ENCODE measurements at places on chromosomes 12 and 14. TPM values are rescaled to one million over a fixed set of nuclear protein-coding genes. Genes with fewer than 3 reads are reported as not detected.

DNA sequence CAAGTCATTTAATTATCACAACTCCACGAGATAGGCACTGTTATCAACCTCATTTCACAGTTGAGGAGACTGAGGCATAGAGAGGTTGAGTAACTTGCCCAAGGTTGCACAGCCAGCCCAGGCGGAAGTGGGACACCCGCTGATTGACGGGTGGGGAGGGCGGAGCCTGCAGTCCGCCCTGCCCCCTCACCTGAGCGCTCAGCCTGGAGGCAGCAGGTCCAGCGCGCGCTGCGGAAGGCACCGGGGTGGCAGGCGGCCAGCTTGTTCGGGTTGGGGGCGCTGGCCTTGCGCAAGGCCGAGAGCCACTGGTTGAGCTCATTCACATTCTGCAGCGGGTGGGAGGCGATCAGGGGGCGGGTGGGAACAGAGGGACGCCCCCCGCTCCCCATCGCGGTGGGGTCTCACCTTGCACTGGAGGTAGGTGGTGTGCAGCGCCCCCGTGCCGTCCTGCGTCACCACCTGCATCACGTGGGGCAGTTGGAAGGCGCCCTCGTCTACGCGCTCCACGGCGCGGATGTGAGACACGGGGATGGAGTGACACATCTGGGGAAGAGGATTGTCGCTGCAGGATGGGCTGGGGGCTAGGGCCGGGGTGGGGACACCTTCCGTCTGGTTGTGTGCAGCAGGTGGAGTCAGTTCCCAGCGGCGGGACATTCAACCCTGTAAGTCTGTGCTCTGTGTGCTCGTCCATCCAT, 31.7 kb downstream of the RASAL1 start:
- no peaks in the 10 kb centered on the region for H3K36me3 ChIP-seq
- H3K27me3 ChIP-seq: no peaks in the 10 kb centered on the region
- H3K4me1 ChIP-seq: no peaks in the 10 kb centered on the region
- DNase-seq: no peak
- no peak overlapping the region for H3K27ac ChIP-seq
- H3K4me3 ChIP-seq: no peak overlapping the region

- DNase-seq: peak; percentile 86
- H3K27ac ChIP-seq: peak within 1 kb of the TSS; percentile 2
Measured at GRCh38 chr14:59465316-59466135, at the start of gene GPR135. GPR135 (minus strand) TSS chr14:59465380; CDS start chr14:59465226, 154 bp downstream.

Gene PIK3C2G
- 21.5 TPM for total RNA-seq

DNA sequence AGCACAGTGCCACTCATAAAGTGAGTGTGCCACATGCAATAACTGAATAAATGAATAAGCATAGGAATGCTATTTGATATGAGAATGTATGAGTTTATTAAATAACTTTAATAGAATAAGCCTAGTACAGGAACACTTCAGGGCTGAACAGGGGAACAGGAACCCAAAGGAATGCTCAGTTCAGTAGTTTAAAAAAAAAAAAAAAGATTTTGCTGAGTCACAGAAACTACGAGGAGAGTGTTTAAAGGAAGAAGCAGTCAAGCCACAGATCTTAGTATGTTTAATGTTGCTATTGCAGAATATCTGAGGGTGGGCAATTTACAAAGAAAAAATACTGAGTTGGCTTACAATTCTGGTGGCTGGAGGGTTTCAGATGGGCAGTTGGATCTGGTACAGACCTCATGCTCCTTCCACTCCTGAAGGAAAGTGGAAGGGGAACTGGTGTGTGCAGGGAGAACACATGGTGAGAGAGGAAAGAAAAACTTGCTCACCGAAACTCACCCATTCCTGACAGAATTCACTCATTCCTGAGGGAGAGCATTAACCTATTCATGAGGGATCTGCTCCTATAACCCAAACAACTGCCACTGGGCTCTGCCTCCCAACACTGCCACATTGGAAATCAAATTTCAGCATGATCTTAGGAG, 880.3 kb upstream of the MGAT4C start:
- no peak overlapping the region for H3K4me3 ChIP-seq
- H3K36me3 ChIP-seq: no peaks in the 10 kb centered on the region
- H3K27ac ChIP-seq: no peak overlapping the region
- H3K4me1 ChIP-seq: no peaks in the 10 kb centered on the region

Gene TAS2R7
- not detected for total RNA-seq

GRCh38 chr12:75526655-75527511, 15.5 kb upstream of the KRR1 start:
- H3K27ac ChIP-seq: no peak overlapping the region
- H3K27me3 ChIP-seq: no peaks in the 10 kb centered on the region
- no peak for DNase-seq
- H3K36me3 ChIP-seq: no peaks in the 10 kb centered on the region
- no peaks in the 10 kb centered on the region for H3K4me1 ChIP-seq
- no peak overlapping the region for H3K4me3 ChIP-seq

Gene PPP1R1A
- 45.5 TPM for total RNA-seq

DNA sequence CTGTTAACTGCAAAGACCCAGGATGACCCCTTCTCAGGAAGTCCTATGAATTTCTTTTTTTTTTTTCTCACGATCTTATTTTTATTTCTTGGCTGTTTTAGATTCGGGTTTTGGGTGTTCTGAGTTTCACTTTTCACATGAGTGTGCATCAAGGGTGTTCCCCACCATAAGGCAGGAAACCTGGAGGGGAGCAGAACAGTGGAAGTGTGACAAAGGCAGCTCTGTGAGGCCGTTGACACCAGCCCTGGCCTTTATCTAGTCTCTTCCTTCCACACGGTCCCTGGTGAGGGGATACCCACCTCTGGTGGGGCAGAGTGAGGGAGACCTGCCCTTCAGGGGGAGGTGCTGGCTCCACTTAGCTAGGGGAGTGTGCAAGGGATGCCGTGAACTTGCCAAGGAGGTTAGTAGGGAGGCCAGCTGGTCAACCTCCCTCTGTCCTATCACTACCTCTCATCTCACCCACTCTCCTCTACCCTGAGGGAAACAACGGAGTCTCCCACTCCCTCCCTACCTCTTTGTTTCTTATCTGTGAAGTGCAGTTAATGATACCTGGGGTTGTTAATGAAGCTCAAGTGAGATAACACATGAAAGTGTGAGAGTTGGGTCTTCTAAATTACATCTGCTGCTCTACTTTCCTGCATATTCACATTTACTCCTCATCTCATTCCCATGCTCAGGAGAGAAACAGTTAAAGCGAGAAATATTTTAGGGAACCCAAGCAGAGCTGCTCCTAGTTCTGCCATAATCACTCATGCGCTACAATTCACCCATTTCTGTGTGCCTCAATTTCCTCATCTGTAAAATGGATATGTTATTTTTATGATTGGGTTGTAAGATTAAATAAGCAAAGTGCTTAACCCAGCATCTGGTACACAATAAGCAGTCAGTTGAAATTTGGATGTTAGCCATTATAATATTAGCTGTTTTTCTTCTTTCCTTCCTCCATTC, 4.4 kb upstream of the GALNT6 start:
- no peak overlapping the region for H3K27ac ChIP-seq
- peaks cover 3% of the 10 kb centered on the region for H3K4me1 ChIP-seq
- H3K36me3 ChIP-seq: no peaks in the 10 kb centered on the region
- H3K27me3 ChIP-seq: no peaks in the 10 kb centered on the region

Gene TSPAN8
- 12.6 TPM for total RNA-seq

Gene MIP
- total RNA-seq: 0.81 TPM

- H3K36me3 ChIP-seq: no peaks in the 10 kb centered on the region
- H3K27me3 ChIP-seq: no peaks in the 10 kb centered on the region
- peak overlapping the region; percentile 74 for H3K4me3 ChIP-seq
- peak overlapping the region; percentile 93 for H3K27ac ChIP-seq
Measured at GRCh38 chr12:27013611-27014084, 536 bp downstream of the TM7SF3 start.

- H3K27ac ChIP-seq: peak overlapping the region; percentile 93
- no peak overlapping the region for H3K4me3 ChIP-seq
- H3K27me3 ChIP-seq: no peaks in the 10 kb centered on the region
- DNase-seq: no peak
- peaks cover 4% of the 10 kb centered on the region for H3K4me1 ChIP-seq
Measured at GRCh38 chr12:92068459-92068858, 77.2 kb downstream of the BTG1 start.

Gene CHURC1
- 32.1 TPM for total RNA-seq

Gene SPIC
- total RNA-seq: 1.3 TPM

DNA sequence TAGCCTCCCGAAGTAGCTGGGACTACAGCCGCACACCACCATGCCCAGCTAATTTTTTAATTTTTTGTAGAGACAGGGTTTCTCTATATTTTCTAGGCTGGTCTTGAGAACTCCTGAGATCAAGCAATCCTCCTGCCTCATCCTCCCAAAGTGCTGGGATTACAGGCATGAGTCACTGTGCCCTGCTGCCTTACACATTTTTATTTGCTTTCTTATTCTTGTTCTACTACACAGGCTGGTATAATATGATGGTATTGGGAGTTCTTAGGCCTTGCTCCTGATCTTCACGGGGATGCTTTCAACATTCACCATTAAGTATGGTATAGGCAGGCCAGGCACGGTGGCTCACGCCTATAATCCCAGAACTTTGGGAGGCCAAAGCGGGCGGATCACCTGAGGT, 21.2 kb downstream of the DGLUCY start:
- H3K4me3 ChIP-seq: no peak overlapping the region
- peaks cover 25% of the 10 kb centered on the region for H3K36me3 ChIP-seq
- H3K27ac ChIP-seq: no peak overlapping the region
- DNase-seq: no peak
- H3K27me3 ChIP-seq: no peaks in the 10 kb centered on the region
- peaks cover 20% of the 10 kb centered on the region for H3K4me1 ChIP-seq

- H3K36me3 ChIP-seq: no peaks in the 10 kb centered on the region
- no peak for DNase-seq
- no peaks in the 10 kb centered on the region for H3K4me1 ChIP-seq
- no peak overlapping the region for H3K4me3 ChIP-seq
- no peaks in the 10 kb centered on the region for H3K27me3 ChIP-seq
- H3K27ac ChIP-seq: no peak overlapping the region
Measured at GRCh38 chr14:97120611-97121031, 323.4 kb downstream of the VRK1 start.

Gene GPD1
- total RNA-seq: 43.6 TPM

DNA sequence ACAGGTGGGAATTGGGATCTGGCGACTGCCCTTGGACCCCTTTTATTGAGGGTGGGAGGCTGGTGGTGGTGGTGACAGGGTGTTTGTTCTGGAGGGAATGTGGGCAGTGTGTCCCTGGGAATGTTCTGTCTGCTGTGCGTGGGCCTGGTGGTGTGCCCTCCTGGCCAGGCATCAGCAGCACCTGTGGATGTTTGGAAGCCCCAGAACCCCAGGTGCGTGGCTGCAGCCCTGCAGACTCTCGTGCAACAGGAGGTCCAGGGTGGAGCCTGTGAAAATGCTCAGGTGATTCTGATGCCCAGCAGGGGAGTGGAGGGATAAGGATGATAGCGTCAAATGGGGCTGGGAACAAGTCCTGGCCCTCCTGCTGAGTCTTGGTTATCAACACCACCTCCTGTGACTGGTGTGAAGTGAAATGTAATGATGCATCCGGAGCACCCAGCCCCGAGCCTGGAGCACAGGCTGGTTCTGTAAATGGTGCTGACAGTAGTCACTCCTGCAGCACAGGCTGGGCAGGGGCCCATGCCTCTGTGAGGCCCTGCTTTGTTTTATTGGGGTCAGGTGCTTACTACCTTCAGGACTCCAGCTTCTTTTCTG, 176.6 kb downstream of the TSPAN9 start:
- DNase-seq: no peak
- no peaks in the 10 kb centered on the region for H3K27me3 ChIP-seq
- H3K4me3 ChIP-seq: no peak overlapping the region
- peaks cover 2% of the 10 kb centered on the region for H3K4me1 ChIP-seq

DNA sequence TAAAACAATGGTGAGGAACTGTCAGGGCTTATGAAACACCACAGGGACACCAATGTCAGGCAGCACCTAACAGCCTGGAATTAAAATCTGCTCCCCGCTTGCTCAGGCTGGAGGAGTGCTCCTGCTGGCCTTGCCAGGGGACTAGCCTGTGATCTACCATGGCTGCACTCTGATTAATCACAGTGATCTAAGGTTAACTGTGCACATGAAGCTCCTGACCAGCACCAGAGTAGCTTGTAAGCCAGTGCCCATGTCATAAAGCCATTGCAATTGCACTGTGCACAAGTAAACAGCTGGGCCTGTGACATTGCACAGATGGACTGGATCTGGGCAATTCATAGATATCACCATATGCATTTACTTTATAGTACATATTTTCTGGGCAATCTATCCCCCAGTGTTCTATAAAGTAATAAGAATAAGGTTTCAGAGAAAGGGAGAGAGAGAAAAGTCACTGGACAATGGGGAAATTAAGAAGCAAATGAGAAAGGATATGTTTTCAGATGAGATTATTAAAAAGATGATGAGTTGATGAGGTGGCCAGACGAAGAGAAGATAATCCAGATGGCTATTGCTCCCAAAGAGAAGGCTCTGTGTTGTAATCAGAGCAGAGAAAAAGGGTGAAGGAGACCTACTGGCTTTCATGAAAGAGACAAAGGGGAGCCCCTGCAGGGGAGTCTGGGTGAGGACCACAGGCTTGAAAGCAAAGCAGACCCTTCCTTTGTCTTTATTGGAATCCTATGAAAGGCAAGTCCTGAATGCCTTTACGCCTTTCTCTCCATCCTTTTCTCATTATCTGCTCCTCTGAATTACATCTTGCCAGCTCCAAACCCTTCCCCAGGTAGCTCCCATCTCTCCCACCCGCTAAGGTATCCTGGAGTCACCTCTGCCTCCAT, 145.8 kb downstream of the SLC38A6 start:
- no peaks in the 10 kb centered on the region for H3K27me3 ChIP-seq
- no peak overlapping the region for H3K4me3 ChIP-seq
- DNase-seq: no peak
- H3K4me1 ChIP-seq: peaks cover 9% of the 10 kb centered on the region
- no peak overlapping the region for H3K27ac ChIP-seq

DNA sequence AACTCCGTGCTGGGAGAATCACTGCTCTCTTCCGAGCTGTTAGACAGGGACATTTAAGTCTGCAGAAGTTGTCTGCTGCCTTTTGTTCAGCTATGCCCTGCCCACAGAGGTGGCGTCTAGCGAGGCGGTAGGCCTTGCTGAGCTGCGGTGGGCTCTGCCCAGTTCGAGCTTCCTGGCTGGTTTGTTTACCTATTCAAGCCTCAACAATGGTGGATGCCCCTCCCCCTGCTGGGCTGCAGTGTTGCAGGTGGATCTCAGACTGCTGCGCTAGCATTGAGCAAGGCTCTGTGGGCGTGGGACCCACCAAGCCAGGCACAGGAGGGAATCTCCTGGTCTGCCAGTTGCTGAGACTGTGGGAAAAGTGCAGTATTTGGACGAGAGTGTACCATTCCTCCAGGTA, 43.7 kb downstream of the GPR137C start:
- no peak overlapping the region for H3K27ac ChIP-seq
- H3K36me3 ChIP-seq: no peaks in the 10 kb centered on the region
- H3K4me3 ChIP-seq: no peak overlapping the region
- DNase-seq: no peak

All from right lobe of liver (tissue), 6 donors.